ENCODE measurements at places on chromosomes 2 and 18.

GRCh38 chr18:47873625-47874024 is 56.8 kb downstream of the SMAD2 start:
- ATAC-seq = no peak

DNA sequence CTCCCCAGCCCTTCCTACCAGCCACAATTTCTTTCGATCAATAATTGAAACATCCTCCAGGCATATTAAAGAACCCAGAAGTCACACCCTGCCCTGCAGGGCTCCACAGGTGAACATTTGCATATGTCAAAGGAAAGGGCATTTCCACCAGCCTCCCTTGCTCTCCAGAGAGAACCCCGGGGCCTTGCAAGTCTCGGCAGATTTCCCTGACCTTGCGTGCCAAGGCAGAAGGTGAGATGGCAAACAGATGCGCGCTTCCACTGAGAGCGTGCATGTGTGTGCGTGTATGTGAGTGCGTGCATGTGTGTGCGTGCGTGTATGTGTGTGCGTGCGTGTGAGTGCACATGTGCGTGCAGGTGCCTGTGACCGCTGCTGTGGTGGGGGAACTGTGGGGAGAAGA is 120.3 kb downstream of the INO80D start:
- no peak for ATAC-seq

DNA sequence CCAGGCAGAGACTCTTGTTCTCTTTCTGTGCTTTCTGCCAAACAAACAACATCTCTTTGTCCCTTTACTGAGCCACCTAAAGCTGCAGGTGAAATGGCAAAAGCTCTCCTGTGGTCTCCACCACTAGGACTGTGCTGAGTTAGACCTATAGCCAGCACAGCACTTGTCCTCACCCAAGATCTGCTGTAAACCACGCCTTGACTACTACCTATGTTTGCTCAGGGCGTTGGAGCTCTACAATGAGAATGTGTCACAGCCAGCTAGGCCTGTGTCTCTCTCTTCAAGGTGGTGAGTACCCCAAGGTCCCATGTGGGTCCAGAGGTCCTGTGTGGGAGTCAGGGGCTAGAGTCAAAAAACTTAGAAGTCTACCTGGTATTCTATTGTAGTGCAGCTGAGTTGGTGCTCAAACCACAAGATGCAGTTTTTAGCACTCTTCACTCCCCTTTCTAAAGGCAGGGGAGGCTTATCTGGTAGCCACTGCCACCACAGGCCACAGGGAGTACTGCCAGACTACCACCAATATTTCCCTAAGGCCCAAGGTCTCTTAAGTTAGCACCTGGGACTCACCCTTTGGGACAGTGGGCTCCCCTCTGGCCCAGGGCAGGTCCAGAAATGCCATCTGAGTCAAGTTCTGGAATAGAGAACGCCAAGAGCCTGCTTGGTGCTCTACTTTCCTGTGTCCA is 96.8 kb upstream of the RPRM start:
- no peak for ATAC-seq

DNA sequence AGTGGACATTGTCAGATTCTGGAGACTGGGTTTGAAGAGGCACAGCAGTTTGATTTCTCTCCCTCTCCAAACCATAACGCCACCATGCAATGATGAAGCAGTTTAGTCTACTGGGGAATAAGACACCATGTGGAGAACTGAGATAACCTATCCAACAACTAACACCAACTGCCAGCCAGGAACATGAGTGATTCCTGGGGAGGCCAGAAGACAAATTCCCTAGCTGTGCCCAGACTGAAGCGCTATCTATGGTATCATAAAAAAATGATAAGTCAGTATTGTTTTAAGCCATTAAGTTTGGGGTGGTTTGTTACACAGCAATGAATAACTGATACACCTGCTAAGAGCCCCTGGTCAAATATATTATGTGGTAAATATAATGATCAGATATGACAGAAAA is 129.3 kb downstream of the EXOC6B start:
- ATAC-seq = no peak

DNA sequence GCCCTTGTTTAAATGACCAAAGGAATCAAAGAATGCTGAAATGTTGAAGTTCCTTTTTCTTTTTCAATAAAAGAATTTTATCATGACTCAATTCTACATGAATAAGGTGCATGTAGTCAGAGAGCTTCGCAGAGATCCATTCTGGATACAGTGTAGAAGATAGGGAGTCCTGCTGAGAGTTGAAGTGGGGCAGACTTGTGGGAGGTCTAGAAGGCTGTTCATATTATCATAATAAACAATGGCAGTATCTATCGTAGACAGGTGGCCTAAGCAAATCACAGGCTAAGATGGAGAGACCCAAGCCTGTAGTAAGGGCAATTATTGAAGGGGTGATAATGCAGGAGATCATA is 1322.0 kb upstream of the CELF4 start:
- ATAC-seq = no peak

DNA sequence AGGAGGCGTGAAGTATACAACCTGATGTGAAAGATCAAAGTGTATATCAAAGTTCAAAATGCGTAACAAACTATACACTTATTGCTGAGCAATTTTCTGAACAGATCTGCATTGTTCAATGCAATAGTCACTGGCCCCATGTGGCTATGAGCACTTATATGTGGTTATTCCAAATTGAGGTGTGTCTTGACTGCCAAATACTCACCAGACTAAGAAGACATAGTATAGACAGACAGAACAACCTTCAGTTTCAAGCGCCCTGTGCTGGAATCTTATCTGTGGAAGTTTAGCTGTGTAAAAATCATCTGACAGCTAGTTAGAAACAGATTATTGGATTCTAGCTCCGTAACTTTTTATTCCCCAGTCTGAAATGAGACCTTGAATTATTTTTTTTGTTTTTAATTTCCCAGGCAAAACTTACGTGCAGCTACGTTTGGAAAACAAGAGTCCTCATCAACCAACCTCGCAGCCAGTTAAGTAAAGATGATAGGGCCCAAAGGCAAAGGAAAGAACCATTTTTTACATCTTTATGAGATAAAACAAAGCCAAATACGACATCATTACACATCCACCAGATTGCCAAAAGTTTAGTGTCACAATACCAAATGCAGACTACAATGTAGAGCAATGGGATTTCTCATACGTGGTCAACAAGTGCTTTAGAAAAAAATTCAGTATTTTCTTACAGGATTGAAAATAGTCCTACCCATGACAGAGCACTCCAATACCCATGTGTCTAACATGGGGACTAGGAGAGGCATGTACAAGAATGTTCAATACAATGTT is 37.2 kb downstream of the MBOAT2 start:
- ATAC-seq = no peak

DNA sequence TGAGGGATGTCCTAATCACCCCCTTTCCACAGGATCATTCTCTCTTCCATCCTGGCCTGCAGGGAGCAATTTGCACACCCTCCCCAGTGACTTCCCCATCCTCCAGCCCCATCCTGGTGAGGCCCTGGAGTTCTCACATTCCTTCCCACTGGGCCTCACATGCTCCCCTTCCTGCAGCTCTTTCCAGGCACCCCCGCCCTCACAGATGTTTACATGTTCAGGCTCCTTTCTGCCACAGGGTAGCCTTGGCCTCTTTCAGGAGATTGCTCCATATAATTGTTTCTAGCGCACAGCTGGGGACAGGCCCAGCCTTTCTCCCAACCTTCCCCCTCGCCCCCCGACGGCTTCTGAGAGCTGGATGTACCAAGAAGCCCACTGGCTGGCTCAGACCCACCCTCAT is 288.4 kb upstream of the TRIB2 start:
- no peak for ATAC-seq

DNA sequence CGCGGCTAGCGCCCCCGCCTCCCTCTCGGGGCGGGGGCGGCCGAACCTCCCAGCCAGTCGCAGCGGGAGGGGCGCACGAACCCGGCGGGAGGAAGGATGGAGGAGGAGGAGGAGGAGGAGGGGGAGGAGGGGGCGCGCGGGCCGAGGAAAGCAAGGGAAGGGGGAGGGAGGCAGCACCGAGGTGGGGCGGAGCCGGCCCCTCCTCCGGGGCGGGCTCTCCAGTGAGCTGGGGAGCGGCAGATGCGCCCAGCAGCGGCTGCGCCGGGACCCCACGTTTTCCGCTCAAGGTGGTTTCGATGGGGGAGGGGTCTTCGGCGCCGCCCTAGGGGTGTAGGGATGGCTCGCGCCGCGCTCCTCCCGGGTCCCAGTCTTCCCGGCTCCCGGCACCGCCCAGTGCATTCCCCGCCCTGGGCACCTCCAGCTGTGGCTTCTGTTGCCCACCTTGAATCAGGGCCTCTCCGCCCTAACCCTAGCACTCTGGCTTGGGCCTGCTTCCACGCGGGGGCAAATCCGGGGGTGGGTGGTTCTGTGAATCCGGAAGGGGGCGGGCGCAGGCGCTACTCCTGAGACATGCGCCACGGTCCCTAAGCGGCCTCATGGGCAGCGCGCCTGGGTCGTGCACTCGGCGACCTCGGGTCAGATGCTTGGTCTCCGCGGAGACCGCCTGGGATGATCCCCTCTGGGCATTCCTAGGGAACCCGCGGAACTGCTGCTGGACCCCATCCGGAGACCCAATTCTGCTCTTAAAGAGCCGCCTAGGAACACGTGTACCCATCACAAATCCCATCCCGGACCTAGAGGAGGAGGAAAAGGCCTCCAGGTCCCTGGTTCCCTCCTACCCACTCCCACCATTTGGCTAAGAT is at the start of gene FBXO41:
Gene FBXO41, minus strand, starts transcription at position 183 of the 863 bp plus-strand sequence. CDS start 14,848 bp downstream, outside the sequence.
- peak; percentile 86 for ATAC-seq

- no peak for ATAC-seq
Observed at GRCh38 chr2:216486708-216487107, 11.9 kb upstream of the RPL37A start.

- ATAC-seq = no peak
Observed at GRCh38 chr18:43581936-43582519, 304.7 kb upstream of the SYT4 start.

- ATAC-seq = no peak
Observed at GRCh38 chr2:193965263-193965662, 1691.8 kb upstream of the SLC39A10 start.

DNA sequence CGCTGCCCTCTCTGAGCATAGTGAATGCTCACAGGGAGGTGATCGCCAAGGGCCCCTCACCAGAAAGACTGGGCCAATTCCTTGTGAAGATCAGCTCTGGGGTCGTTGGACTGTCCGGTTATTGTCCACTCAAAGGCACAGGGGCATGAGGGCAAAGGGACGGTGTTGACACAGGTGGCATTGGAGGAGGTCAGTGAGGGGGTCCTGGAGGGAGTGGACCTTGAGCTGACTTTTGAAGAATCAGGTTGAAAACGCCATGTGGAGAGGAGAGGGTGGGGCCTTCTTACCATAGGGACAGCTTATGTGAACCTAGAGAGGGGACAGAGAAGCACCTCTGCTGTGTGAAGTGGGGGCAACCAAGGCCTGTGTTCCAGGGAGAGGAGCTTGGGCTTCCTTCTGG is 131.5 kb downstream of the TFCP2L1 start:
- ATAC-seq = no peak

- ATAC-seq = no peak
Observed at GRCh38 chr18:13538630-13539029, 187.7 kb downstream of the FAM210A start.

- ATAC-seq = peak; percentile 30
Observed at GRCh38 chr2:176653479-176654443, 384.5 kb downstream of the MTX2 start.

DNA sequence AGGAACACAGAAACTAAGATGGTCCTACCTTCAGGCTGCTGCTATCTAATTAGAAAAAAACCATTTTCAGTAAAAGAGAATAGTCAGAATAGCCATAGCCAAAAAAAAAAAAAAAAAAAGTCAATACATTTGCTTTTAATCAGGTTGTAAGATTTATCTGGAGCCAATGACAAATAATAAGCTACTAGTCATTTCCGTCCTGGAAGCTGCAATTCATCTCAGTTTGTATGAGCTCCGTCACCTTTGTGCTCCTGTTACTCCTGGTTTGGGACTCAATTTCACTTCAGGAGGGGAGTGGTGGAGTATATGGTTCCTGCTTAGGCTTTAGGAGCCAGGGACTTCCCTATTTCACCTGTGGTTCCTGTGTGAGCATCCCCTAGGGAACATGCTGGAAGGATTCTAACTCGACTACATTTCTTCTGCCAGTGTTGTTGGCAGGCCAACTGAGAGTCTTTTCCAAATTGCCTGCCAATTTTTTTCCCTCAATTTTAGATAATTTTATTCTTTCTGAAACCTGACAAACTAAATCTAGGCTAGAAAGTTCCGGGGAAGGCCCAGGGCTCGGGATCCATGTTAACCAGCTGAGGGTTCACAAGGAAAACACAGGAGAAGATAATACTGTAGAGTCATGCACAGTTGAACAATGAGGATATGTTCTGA is 481.8 kb downstream of the DLGAP1 start:
- ATAC-seq = no peak

DNA sequence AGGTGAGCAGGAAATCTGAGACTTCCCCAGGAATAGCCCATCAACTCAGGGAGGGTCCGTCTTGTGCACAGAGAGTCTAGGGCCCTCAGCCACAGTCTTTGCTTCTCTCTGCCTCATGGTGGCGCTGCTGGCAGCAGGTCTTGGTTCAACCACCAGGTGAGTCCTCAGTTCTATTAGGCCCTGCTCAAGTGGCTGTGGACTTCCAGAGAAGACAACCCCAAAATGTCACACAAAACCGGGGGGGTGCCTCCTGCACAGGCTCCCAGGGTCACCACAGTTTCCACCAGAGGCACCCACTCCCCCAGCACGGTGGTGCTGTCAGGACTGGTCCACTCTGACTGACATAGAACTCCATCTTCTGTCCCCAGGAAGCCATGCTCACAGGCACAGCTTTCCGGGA is 2.4 kb upstream of the CHRNG start:
- no peak for ATAC-seq

Measured in activated CD4-positive, CD25-positive, alpha-beta regulatory T cell treated with anti-CD3 and anti-CD28 coated beads, Interleukin-2, amount 50 U/mL, for 24 hours (primary cell).